ENCODE measurements at places on chromosomes 4 and X.

- no peak overlapping the region for H3K4me3 ChIP-seq
- no peaks in the 10 kb centered on the region for H3K36me3 ChIP-seq
- H3K27ac ChIP-seq = no peak overlapping the region
- no peaks in the 10 kb centered on the region for H3K27me3 ChIP-seq
- no peak for DNase-seq
These were observed 831.5 kb downstream of the STIM2 start for GRCh38 chr4:27692158-27692557.

GRCh38 chrX:49842621-49843020, 13.5 kb downstream of the PAGE4 start:
- no peaks in the 10 kb centered on the region for H3K36me3 ChIP-seq
- no peak overlapping the region for H3K4me3 ChIP-seq
- no peak for DNase-seq
- H3K4me1 ChIP-seq = no peaks in the 10 kb centered on the region
- H3K27me3 ChIP-seq = no peaks in the 10 kb centered on the region
- no peak overlapping the region for H3K27ac ChIP-seq

DNA sequence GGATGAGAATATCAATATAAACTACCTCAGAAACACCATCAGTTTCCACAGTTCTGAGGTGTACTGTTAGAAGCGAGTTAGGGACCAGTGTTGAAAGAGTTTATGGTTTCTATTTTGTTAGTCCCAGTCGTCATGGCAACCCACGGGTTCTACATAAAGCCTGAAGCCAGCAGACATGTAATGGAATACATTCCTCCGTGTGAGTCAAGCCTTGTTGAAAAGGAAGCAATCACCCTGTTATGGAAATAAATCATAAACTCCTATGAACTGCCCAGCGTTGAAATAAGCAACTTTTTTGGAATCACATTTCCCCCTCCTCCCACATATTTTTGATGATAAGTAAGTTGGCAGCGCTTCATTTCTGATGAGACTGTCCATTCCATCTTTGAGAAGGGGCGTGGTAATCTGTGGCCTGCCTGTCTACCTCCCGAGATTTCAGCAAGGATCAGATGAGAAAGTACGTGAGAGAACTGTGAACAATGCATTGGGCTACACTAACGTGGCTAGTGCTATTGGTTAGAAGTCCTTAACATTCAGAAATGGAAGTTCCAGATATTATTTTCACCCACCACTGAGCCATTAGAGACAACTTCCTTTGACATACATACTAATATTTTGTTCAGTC, 40.4 kb upstream of the PDHA1 start:
- H3K36me3 ChIP-seq = no peaks in the 10 kb centered on the region
- no peak overlapping the region for H3K4me3 ChIP-seq
- H3K27ac ChIP-seq = no peak overlapping the region
- no peaks in the 10 kb centered on the region for H3K4me1 ChIP-seq
- H3K27me3 ChIP-seq = peaks cover 4% of the 10 kb centered on the region

- H3K4me1 ChIP-seq = no peaks in the 10 kb centered on the region
- no peak overlapping the region for H3K4me3 ChIP-seq
- H3K27me3 ChIP-seq = no peaks in the 10 kb centered on the region
- H3K36me3 ChIP-seq = no peaks in the 10 kb centered on the region
- DNase-seq = no peak
- H3K27ac ChIP-seq = no peak overlapping the region
These were observed 70.8 kb upstream of the FSTL5 start for GRCh38 chr4:162234595-162234994.

DNA sequence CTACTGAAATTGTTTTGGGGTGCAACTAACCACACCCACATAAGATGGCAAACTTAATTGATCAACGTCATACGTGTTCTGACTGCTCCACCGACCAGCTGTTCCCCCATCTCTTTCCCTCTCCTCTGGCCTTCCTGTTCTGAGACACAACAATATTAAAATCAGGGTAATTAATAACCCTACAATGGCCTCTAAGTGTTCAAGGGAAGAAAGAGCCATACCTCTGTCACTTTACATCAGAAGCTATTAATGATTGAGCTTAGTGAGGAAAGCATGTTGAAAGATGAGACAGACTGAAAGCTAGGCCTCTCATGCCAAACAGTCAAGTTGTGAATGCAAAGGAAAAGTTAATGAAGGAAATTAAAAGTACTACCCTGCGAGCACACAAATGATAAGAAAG, 173.9 kb upstream of the FTHL17 start:
- peak overlapping the region; percentile 7 for H3K27ac ChIP-seq
- no peaks in the 10 kb centered on the region for H3K27me3 ChIP-seq
- no peak overlapping the region for H3K4me3 ChIP-seq
- H3K36me3 ChIP-seq = no peaks in the 10 kb centered on the region
- DNase-seq = no peak

DNA sequence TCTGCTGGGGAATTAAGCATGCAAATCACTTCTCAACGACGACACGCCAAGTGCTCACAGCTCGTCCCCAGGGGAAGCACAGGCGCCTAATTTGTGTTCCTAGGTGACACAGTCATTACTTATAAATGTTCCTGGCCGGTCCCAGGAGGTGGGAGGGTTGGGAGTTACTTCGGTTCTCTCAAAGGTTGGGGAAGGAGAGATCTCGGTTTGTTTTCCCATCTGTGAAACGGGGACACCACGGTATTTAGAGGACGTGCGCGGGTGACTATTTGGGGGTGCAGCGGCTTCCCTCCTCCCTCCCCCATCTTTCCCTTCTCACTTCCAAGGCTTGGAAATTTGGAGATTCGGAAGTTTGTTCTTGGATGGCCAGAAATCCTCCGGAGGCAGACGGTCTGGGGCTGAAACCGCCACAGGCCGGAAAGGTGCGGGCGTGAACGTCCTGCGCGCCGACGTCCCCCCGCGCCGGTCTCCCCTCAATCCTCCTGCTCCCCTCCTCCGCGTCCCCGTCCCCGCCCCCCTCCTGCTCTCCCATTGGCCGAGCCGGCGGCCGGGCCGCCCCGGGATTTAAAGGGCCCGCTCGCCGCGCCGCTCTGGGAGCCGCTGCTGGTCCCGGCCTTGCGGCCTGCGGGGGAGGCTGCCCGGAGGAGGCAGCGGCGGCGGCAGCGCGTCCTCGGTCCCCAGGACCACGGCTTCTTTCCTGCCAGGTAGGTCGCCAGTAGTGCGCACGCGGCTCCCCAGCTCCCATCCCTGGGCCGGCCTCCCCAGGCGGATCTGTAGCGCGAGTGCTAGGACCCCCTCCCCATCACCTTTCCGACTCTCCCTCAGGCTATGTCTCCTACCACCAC, at the start of gene PORCN:
Gene PORCN (plus strand): TSS at position 593 of the 845 bp plus-strand sequence. CDS start 829 bp downstream, outside the sequence.
- H3K4me3 ChIP-seq = peak within 1 kb of the TSS; percentile 95
- H3K27me3 ChIP-seq = no peaks in the 10 kb centered on the region
- peaks cover 13% of the 10 kb centered on the region for H3K4me1 ChIP-seq
- DNase-seq = peak; percentile 42

GRCh38 chrX:69138512-69138911, 26.7 kb downstream of the PJA1 start:
- H3K4me3 ChIP-seq = no peak overlapping the region
- peaks cover 6% of the 10 kb centered on the region for H3K27me3 ChIP-seq
- DNase-seq = no peak
- H3K36me3 ChIP-seq = no peaks in the 10 kb centered on the region

- peak; percentile 57 for DNase-seq
- peaks cover 27% of the 10 kb centered on the region for H3K4me1 ChIP-seq
- H3K27me3 ChIP-seq = no peaks in the 10 kb centered on the region
- H3K36me3 ChIP-seq = no peaks in the 10 kb centered on the region
These were observed 1.2 kb downstream of the BCOR start for GRCh38 chrX:40096395-40097091.

- no peaks in the 10 kb centered on the region for H3K4me1 ChIP-seq
- no peak for DNase-seq
- no peak overlapping the region for H3K4me3 ChIP-seq
- no peaks in the 10 kb centered on the region for H3K36me3 ChIP-seq
- no peaks in the 10 kb centered on the region for H3K27me3 ChIP-seq
These were observed 158.4 kb downstream of the TENT5D start for GRCh38 chrX:80578517-80579105.

DNA sequence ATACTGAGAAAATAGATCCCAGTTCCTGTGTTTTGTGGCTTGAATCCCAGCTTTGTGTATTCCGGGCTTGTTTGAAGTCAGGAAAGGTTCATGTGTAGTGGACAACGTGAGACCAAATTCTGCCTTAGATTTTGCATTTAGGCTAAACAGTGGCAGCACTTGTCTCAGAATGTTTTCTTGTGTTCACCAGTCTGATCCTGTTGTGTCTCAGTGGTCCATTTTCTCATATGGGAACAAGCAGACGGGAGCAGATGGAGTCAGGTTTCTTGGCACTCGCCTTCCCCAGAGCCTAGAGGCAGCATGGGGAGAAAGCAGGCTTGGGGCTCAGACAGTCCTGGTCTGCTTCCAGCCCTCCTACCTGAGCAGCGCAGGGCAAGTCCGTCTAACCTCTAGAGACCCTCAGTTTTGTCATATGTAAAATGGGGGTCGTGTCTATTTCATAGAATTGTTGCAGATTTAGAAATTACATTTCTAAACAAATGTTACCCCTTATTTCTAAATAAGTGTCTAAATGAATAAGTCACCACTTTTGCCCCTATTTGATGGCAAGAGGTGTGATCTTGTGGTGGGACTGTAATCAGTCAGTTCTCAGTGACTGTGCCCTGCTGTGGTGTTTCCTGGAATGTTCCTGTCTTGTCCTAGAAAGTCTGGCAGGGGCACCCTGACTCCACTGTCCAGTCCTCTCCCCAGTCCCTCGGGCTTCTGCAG, 28.3 kb upstream of the MSANTD1 start:
- peaks cover 2% of the 10 kb centered on the region for H3K4me1 ChIP-seq
- peak overlapping the region; percentile 32 for H3K27ac ChIP-seq
- H3K4me3 ChIP-seq = no peak overlapping the region
- no peaks in the 10 kb centered on the region for H3K27me3 ChIP-seq
- peaks cover 38% of the 10 kb centered on the region for H3K36me3 ChIP-seq

- H3K4me1 ChIP-seq = no peaks in the 10 kb centered on the region
- H3K27ac ChIP-seq = no peak overlapping the region
- DNase-seq = no peak
- H3K36me3 ChIP-seq = no peaks in the 10 kb centered on the region
- H3K27me3 ChIP-seq = peaks cover 7% of the 10 kb centered on the region
These were observed 62.6 kb upstream of the ALB start for GRCh38 chr4:73341454-73341853.

DNA sequence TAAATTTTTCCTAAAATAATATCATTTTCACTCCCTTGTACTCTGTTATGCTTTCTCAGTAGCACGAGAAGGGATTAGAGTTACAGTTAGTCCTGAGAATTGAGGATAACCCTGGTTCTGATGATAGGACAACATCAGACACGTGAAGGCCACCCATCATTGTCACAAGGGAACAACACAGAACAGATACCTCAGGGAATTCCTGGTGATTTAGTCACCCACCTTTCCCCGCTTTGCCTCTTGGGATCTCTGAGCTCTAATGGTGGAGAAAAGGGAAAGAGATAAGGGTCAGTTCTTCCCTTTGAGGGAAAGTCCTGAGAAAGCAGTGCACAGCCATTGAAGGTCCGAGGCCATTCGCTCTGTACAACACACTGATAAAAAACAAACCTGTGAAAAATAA, 112.3 kb upstream of the GALNT7 start:
- H3K4me1 ChIP-seq = no peaks in the 10 kb centered on the region
- no peak overlapping the region for H3K27ac ChIP-seq
- H3K4me3 ChIP-seq = no peak overlapping the region
- no peak for DNase-seq
- H3K27me3 ChIP-seq = peaks cover 1% of the 10 kb centered on the region
- no peaks in the 10 kb centered on the region for H3K36me3 ChIP-seq

DNA sequence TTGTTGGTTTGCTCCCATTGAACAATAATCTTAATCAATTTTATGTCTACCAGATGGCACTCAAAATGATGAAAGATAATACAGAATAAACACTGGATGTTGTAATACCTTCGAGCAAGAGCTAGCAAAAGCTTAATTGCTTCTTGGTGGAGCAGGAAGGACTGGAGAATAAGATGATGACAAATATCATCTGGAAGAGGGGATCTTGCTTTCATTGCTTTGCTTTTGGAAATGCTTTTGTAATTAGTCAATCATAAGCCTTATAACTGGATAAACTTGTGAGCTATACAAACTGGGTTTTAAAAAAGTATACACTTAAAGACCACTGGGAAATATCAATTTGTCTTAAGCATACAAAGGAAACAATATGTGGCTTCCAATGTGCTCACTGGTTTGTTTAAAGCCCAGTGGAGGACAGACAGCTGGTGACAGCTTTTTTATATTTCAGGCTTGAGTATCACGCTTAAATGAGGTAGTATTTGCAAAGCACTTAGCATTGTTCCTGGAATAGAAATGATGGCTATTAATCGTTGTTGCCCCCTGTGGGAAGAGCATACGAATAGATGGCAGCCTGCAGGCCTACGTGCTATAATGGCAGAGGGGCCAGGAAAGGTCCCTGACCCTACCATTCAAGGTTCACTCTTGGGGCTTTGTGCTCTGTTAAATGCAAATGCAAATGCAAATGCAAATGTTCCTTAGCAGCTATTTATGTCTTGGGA, 61.2 kb downstream of the TMEM150C start:
- no peak overlapping the region for H3K27ac ChIP-seq
- DNase-seq = no peak
- no peaks in the 10 kb centered on the region for H3K36me3 ChIP-seq
- no peaks in the 10 kb centered on the region for H3K27me3 ChIP-seq
- no peak overlapping the region for H3K4me3 ChIP-seq

- H3K4me3 ChIP-seq = no peak overlapping the region
- no peaks in the 10 kb centered on the region for H3K36me3 ChIP-seq
- DNase-seq = no peak
- no peaks in the 10 kb centered on the region for H3K4me1 ChIP-seq
- no peak overlapping the region for H3K27ac ChIP-seq
These were observed 33.9 kb upstream of the ADGRG2 start for GRCh38 chrX:19156186-19156585.

GRCh38 chr4:122100508-122100907, 51.6 kb upstream of the BLTP1 start:
- H3K27ac ChIP-seq = peak overlapping the region; percentile 36
- peaks cover 13% of the 10 kb centered on the region for H3K27me3 ChIP-seq
- no peak for DNase-seq
- H3K36me3 ChIP-seq = no peaks in the 10 kb centered on the region
- no peak overlapping the region for H3K4me3 ChIP-seq

DNA sequence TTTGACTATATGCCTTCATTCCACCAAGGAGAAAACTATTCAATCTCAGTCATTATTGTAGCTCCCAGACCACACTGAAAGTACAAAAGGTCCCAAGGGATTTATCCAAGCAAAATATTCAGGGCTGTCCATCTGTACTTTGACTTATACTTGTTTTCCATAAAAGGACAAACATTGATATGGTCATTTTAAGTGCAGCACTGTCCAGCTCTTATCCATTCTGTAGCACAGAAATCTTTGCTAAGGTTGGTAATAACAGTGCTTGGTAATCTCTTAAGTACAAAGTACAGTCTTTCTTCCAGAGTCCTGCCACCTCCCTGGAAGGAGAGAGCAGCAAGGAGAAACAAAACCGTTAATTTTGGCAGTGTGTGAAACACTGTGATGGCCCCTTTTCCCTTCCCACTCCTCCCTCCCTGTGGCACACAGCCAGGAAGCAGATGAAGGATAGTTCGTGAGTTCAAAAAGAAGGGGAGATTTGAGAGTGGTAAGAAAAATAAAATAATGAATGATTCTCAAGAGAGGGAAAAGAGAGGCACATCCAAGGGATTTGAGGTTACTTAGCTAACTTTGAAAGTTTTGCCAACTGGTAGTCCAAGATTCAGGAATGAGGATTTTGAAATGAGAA, 6.8 kb upstream of the CXCL2 start:
- H3K4me1 ChIP-seq = no peaks in the 10 kb centered on the region
- no peak overlapping the region for H3K27ac ChIP-seq
- no peak overlapping the region for H3K4me3 ChIP-seq
- DNase-seq = no peak
- H3K27me3 ChIP-seq = peaks cover 5% of the 10 kb centered on the region
- no peaks in the 10 kb centered on the region for H3K36me3 ChIP-seq

- H3K36me3 ChIP-seq = no peaks in the 10 kb centered on the region
- DNase-seq = no peak
- peak overlapping the region; percentile 74 for H3K27ac ChIP-seq
- peaks cover 8% of the 10 kb centered on the region for H3K4me1 ChIP-seq
- no peaks in the 10 kb centered on the region for H3K27me3 ChIP-seq
- peak overlapping the region; percentile 51 for H3K4me3 ChIP-seq
These were observed 84.3 kb upstream of the HPRT1 start for GRCh38 chrX:134375691-134376090.
